A549 treated with Mapracorat at 1 μM for 4 hours (cell line): ENCODE measurements at places on chromosomes 4 and X. TPM values are rescaled to one million over a fixed set of nuclear protein-coding genes. Genes with fewer than 3 reads are reported as not detected.

Gene ARHGAP36
- total RNA-seq: not detected in 5 replicates

Gene GNRHR
- total RNA-seq: not detected in 5 replicates

Gene CWH43
- total RNA-seq: not detected in 5 replicates

Gene CLDN34
- total RNA-seq: not detected in 5 replicates

Gene MAGEA2
- total RNA-seq: 0.12 to 0.27 TPM in 2 of 5 replicates, not detected in the others

Gene SOD3
- not detected in 5 replicates for total RNA-seq

Gene EDNRA
- total RNA-seq: 0.11 to 0.32 TPM (median 0.30 TPM) in 5 replicates

Gene LRCH2
- total RNA-seq: not detected in 5 replicates

Gene HSFX2
- total RNA-seq: 0.14 to 0.27 TPM (median 0.17 TPM) in 3 of 5 replicates, not detected in the others

Gene CASP6
- total RNA-seq: 13.1 to 16.5 TPM (median 15.5 TPM) in 5 replicates

Gene UGT2A3
- 0.06 to 0.10 TPM (median 0.07 TPM) in 5 replicates for total RNA-seq

Gene RBM47
- 19.2 to 24.7 TPM (median 23.5 TPM) in 5 replicates for total RNA-seq

Gene HDX
- 1.4 to 3.3 TPM (median 2.8 TPM) in 5 replicates for total RNA-seq

Gene ZBTB49
- 2.3 to 2.7 TPM (median 2.5 TPM) in 5 replicates for total RNA-seq

Gene PCDH7
- 0.08 to 0.13 TPM (median 0.10 TPM) in 5 replicates for total RNA-seq

Gene TMEM33
- total RNA-seq: 31.8 to 48.1 TPM (median 45.6 TPM) in 5 replicates

Gene RLIM
- total RNA-seq: 13.0 to 17.9 TPM (median 15.4 TPM) in 5 replicates

Gene IRF2
- total RNA-seq: 8.4 to 10.2 TPM (median 9.5 TPM) in 5 replicates

Gene TACR3
- total RNA-seq: not detected in 5 replicates

Gene MTCP1
- total RNA-seq: 15.8 to 24.0 TPM (median 18.9 TPM) in 5 replicates

Gene NSUN7
- 0.17 to 0.62 TPM (median 0.41 TPM) in 5 replicates for total RNA-seq

Gene HAND2
- 0.41 to 0.65 TPM (median 0.63 TPM) in 5 replicates for total RNA-seq

Gene GAGE12F
- total RNA-seq: not detected in 5 replicates

Gene TCEAL6
- not detected in 5 replicates for total RNA-seq

Gene TCEAL1
- total RNA-seq: 37.7 to 50.3 TPM (median 40.2 TPM) in 5 replicates

Gene NAP1L2
- total RNA-seq: 0.84 to 1.2 TPM (median 1.1 TPM) in 5 replicates

Gene CD99
- 298 to 311 TPM (median 304 TPM) in 5 replicates for total RNA-seq

Gene SYP
- 2.1 to 2.8 TPM (median 2.4 TPM) in 5 replicates for total RNA-seq

Gene IQCM
- not detected in 5 replicates for total RNA-seq
